CD4-positive, alpha-beta T cell treated with Interleukin-4 for 4 hours (primary cell): ENCODE measurements at places on chromosomes 16 and 17.

- no peak for DNase-seq
These were observed 36.9 kb downstream of the SLC47A1 start for GRCh38 chr17:19570544-19571062.

- no peak for DNase-seq
These were observed 520.4 kb downstream of the WWOX start for GRCh38 chr16:78619811-78620210.

DNA sequence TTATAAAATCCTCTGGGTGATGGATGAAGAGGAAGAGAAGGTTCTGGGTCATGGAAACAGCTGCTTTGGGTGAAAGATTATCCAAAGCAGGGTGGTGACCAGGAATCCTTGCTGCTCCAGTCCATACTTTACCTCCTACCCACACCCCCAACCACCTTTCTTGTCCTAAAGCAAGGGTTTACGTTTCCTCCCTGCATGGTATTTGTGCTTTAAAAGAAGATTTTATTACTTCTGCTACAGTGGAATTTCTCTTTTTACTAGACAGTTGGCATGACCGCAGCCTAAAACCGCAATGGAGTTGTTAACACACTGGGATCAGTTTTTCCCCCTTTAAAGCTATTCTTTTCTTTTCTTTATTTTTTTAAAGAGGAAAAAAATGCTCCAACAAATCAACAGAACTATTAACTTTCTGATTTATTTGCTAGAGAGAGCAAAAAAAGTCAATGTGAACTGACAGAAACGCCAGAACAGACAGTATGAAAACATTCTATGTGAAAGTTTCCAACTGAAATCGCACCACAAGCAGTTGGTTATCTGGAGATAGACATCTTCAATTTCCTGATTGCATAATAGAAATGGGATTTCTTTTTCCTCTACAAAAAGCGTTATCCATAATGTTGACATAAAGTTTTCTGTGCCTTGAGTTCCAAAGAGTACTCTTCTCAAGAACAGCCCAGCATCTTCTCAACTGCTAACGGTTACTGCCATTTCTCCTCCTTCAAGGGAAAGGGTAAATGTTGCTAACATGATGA, 236.0 kb downstream of the IRX3 start:
- no peak for DNase-seq

DNA sequence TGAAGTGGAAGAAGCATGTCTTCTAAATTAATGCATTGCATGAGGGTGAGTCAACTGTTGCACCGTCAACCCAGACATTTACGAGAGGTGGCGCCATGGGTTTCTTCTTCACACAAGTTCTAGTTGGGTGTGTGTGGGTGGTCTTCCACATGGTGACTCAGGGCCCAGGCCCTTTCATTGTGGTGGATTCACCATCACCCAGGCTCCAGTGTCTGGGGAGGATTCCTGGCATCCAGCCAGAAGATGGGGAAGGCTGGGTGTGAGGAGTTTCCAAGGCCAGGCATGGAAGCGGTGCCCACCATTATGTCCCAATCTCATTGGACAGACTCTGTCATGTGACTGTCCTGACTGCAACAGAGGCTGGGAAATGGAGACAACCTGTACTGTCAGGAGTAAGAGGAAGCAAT, 21.4 kb upstream of the JPH3 start:
- DNase-seq: no peak

DNA sequence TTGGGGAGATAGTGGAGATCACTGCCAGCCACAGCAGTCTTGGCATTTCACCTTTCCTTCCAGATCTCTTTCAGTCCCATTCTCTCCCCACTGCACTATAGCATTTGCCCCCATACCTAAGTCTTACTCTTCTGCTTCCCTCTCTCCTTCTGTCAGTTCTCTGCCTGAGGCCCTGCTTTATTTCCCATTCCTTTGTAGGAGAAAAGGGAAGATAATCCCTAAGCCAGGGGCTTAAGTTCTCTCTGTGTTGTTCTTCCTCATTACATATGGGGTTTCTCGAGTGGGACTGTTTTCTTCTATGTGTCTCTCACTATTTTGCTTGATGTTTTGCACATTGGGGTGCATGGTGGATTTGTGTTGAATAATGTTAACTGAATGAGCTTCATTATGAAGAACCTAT, 6.4 kb downstream of the KDM6B start:
- no peak for DNase-seq

DNA sequence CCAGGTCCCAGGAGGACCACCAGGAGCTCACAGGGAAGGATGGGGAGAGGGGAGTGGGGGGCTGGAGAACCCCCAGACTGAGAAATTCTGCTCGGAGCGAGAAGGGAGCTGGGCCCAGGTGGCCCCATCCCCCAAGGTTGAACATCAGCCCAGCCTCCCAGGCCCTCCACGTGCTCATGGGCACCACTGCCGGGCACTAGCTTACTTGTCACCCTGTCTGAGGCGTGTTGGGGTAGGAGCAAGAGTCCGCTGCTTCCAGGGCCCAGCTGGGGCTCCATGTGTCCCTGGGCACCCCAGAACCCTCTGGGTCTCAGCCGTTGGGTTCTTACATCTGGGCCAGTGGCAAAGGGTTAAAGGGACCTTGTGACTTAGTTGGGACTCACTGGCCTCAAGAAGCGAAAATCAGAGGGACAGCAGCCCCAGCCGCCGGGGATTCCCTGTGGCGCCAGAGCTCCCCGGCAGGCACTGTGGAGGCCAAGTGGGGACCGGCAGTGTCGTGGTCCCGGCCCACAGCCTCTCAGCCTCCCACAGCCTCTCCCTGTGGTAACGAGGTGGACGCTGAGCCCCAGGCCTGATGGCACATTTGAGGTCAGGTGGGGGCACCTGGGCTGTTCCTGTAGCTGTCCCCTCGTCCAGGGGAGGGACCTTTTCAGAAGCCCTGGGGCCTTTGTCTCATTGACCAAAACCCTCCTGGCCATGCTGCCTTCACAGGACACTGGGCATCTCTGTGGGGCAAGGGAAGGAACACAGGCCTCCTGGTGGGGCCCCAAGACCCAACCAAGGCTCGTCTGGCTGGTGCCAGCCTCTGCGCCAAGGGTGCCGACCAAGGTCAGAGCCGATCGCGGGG, 33.7 kb upstream of the CDH15 start:
- DNase-seq: no peak

DNA sequence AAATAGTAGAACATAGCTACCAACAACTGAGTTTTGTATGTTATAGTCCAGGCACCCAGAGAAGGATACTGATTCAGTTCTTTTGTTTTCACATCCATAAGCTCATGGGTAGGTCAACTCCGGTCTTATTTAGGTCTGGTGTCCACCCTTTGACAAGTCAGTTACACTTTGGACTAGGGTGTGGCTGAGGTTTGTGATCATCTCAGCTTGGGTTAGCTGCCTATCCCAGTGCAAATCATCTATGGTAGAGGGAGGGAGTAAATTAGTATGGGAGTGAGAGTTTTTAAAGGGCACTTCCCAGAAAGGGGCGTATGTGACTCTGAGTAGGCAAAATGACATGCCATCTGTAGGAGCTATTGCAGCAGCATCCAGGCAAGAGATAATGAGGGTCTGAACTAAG, 66.1 kb downstream of the TANC2 start:
- DNase-seq: no peak

- DNase-seq: no peak
These were observed 156.2 kb upstream of the TNRC6C start for GRCh38 chr17:77802333-77802615.

DNA sequence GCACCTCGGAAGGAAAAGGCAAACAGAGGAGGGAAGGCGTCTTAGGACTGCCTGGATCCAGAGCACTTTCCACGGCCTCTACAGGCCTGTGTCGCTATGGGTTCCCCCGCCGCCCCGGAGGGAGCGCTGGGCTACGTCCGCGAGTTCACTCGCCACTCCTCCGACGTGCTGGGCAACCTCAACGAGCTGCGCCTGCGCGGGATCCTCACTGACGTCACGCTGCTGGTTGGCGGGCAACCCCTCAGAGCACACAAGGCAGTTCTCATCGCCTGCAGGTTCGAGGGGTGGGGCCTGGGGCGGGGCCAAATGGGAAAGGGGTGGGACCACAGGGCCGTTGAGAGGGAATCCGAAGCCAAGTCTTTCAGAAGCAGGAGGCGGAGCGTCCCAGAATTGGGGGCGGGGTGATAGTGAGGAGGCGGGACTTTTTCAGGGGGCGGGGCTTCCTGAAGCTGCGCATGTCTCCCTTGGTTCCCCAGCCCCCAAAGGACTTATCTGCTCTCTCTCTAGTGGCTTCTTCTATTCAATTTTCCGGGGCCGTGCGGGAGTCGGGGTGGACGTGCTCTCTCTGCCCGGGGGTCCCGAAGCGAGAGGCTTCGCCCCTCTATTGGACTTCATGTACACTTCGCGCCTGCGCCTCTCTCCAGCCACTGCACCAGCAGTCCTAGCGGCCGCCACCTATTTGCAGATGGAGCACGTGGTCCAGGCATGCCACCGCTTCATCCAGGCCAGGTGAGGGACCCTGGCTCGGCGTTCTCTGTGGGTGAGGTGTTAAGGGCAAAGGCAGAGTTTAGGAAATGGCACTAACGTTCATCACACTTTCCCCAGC, 939 bp downstream of the BCL6B start:
- DNase-seq: peak; percentile 95

- no peak for DNase-seq
These were observed 6.4 kb upstream of the CA5A start for GRCh38 chr16:87942680-87943079.

DNA sequence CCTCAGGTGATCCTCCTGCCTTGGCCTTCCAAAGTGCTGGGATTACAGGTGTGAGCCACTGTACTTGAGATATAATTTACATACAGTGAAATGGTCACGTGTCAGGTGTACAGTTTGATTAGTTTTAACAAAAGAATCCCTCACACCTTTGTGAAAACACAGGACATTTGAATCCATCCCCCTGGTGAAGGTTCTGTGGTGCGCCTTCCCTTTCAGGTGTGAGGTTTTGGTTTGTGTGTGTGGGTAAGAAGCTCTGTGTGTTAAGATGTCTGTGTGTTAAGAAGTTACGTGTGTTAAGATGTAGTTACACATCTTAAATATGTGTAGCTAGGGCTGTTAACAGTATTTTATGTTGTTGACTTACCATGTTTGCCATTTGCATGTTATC, 4.4 kb downstream of the SEC14L1 start:
- DNase-seq: no peak

DNA sequence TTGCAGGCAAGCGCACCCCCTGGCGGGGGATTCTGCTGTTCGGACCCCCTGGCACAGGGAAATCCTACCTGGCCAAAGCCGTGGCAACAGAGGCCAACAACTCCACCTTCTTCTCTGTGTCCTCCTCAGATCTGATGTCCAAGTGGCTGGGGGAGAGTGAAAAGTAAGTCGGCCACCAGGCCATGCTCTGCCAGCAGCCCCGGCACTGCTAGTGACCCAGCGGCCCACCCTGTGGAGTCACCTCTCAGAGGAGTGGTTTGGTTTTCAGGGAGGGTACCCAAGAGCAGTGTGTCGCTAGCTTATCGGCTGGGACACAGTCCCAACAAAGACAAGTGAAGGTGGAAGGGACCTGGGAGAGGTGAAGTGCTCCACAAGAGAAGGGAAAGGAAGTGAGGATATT, 8.2 kb downstream of the VPS4A start:
- no peak for DNase-seq

GRCh38 chr17:2053380-2054261, 1.3 kb upstream of the HIC1 start:
- peak; percentile 79 for DNase-seq

DNA sequence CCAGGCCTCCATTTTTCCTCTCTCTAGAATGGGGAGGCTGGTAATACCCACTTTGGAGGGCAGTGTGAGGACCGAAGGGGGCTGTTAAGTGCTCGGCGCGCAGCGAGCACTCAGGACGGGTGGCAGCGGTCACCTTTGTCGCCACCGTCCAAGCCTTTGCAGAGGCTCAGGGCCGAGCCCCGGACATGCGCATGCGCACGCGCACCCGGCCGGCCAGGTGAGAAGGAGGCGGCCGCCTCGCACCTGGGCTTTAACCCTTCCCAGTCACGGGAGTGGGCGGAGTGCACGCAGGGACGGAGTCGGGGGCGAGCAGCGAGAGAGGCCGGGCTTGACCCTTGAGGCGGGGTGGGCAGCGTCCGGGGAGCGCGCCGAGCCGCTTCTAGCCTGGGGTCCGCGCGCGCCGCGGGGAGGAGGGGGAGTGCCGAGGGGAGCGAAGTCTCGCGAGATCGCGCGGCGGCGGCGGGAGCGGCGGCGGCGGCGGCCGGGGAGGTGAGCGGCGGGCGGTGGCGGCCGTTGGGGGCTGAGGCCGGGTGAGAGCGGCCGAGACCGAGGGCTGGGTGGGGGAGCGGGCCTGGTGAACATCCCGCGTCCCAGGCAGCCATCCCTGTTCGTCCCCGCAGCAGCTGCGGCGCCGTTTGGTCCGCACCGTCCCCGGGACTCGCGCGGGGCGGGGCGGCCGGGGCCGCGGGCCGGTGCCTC, at the start of gene MRTFB:
Gene MRTFB (plus strand): TSS at position 443 of the 699 bp plus-strand sequence. CDS start 69,288 bp downstream, outside the sequence.
- DNase-seq: peak; percentile 65

- no peak for DNase-seq
These were observed 203.6 kb downstream of the RAB11FIP4 start for GRCh38 chr17:31595076-31595475.

- DNase-seq: no peak
These were observed 34.1 kb upstream of the DHX8 start for GRCh38 chr17:43449470-43450248.

DNA sequence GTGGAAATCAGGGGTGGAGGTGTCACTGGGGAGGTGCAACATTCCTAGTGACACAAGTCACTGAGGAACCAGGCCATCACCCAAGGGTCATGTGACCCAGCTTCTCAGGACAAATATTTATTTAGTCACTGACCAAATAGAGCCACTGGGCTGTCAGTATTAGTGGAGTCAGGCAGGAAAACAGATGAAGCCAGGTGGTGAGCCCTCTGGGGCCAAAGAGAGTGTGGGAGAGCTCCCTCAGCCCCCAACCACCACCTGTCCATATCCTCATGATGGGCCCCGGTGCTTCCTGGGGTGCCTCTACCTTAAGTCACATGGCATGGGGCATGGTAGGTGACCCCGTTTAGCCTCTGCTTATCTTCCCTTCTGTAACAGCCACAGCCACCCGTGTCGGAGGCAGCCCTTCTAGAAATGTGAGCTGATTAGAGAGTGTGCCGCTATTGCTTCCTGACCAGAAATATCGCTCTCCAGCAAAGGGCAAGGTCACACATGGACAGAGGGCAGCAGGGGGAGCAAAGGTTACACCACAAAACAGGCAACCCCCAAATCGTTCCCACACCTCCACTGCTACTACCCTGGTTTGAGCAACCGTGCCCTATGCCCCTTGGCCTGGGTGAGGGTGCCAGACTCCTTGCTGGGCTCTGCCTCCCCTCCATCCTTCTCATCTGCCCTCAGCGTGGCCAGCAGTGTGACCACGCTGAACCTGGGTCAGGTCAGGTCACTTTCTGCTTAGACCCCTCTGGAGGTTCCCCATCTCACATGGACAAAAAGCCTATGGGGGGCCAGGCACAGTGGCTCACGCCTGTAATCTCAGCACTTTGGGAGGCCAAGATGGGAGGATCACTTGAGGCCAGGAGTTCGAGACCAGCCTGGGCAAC, 8.6 kb upstream of the AKTIP start:
- DNase-seq: no peak

GRCh38 chr17:51660266-51660665, 399.9 kb downstream of the UTP18 start:
- DNase-seq: no peak

DNA sequence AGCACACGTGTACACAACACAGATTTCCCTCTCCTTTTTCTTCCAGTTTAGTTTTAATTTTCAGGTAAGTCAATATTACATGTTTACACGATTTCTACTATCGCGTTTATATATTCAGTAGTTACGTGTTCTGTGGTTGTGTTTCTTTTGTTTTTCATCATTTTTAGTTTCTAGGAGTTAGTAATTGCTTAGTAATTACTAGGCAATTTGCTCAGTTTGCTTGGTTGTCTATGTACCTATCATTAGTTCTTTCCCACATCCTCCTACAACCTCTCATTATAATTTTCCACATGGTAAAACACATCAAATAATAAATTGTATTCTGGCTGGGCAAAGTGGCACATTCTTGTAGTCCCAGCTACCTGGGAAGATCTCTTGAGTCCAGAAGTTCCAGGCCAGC, 24.6 kb upstream of the GUCY2D start:
- no peak for DNase-seq
